ENCODE measurements at places on chromosomes 7 and 10. TPM values are rescaled to one million over a fixed set of nuclear protein-coding genes. Genes with fewer than 3 reads are reported as not detected.

DNA sequence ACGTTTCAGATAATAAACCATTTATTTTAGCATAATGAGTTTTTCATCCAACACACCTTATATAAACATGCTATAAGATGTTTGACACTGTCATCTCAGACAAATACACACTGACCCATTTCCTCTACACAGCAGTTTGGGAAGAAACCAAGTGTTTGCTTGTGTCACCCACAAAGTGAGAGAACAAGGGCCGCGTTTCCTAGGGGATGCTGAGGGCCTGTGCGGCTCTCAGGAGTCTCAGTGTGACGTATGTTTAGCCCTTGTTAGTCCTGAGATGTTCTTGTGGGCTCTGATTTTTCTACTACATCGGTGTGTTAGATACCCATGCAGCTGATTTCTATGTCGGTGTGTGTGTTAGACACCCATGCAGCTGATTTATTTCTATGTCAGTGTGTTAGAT lies 266.3 kb downstream of the DIP2C start:
- no peak for DNase-seq

DNA sequence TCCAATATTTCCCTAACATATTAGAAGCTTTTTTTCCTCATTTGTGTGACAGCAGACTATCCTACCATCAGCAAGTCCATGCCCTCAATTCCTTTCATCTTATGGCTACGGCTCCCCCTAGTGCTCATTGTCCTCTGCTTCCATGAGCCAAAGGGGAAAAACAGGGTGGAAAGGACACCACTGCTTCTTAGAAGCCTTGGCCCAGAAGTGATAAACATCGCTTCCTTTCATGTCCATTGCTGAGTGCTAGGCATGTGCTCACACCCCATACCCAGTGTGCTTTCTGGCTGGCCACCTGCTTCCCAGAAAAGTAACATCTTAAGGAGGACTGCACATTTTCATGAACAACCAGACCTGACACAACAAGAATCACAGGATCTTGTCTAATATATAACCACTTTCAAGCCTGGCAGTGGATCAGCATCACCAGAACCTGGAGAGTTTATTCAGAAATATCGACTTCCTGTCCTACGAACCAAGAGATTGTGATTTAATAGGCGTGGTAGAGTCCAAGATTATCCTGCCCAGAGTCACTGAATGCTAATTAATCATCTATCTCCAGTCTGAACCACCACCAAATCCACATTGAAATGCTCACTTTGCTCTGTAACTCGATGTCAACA lies 650.5 kb upstream of the SORCS1 start:
- DNase-seq, result peak; percentile 5

MYL7 gene
- total RNA-seq, result not detected

CALML3 gene
- not detected for total RNA-seq

HPSE2 gene
- total RNA-seq, result not detected

MYO1G gene
- 399 TPM for total RNA-seq

ATOH7 gene
- total RNA-seq, result not detected

All from activated CD8-positive, alpha-beta T cell treated with anti-CD3 and anti-CD28 coated beads for 36 hours (primary cell).